HTR-8/SVneo (cell line): ENCODE measurements at places on chromosomes 16 and 17.

DNA sequence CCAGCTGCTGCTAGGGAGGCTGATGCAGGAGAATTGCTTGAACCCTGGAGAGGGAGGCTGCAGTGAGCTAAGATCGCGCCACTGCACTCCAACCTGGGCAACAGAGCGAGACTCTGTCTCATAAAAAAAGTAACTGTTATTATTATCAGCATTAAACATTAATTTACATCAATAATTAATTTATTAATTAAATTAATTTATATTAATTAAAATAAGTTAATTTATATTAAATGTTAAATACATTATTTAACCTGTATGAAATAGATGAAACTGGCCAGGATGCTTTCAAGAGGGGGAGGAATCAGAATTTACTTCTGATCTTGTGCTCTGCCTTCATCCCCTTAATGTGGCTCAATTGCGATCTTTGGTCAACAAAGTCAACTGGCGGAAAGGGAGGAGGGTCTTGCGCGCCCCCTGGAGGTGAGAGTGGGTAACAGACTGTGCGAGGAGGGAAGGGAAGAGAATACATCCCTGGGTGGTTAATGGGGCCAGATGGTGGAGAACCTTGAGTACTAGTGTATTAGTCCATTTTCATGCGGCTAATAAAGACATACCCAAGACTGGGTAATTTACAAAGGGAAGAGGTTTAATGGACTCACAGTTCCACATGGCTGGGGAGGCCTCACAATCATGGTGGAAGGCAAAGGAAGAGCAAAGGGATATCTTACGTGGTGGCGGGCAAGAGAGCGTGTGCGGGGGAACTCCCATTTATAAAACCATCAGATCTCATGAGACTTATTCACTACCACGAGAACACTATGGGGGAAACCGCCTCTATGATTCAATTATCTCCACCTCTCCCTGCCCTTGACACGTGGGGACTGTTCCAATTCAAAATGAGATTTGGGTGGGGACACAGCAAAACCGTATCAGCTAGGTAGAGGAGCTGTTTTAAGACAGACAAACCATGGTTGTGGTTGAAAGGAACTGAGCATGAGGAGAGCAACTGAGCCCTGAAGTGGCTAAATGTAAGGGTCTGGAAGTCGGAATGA is 15.7 kb upstream of the CPPED1 start:
- peak; percentile 64 for DNase-seq

DNA sequence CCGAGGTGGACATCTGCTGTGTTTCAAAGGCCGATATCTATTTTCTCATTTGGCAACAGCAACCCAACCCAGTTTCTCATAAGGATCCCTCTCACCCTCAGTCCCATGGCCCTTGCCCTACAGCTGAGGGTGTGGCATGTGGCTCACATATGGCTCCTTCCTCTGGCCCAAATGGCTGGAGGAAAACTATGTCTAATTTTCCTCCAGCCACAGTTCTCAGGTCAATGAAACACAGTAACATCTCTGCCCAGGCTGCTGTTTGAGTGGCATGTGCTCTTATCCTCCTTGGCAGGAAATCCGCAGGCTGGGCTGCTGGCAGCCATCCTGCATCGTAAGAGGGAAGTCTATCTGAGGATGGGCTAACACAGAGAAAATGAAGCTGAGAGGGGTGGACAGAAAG is 24.1 kb downstream of the SERPINF1 start:
- DNase-seq: no peak

DNA sequence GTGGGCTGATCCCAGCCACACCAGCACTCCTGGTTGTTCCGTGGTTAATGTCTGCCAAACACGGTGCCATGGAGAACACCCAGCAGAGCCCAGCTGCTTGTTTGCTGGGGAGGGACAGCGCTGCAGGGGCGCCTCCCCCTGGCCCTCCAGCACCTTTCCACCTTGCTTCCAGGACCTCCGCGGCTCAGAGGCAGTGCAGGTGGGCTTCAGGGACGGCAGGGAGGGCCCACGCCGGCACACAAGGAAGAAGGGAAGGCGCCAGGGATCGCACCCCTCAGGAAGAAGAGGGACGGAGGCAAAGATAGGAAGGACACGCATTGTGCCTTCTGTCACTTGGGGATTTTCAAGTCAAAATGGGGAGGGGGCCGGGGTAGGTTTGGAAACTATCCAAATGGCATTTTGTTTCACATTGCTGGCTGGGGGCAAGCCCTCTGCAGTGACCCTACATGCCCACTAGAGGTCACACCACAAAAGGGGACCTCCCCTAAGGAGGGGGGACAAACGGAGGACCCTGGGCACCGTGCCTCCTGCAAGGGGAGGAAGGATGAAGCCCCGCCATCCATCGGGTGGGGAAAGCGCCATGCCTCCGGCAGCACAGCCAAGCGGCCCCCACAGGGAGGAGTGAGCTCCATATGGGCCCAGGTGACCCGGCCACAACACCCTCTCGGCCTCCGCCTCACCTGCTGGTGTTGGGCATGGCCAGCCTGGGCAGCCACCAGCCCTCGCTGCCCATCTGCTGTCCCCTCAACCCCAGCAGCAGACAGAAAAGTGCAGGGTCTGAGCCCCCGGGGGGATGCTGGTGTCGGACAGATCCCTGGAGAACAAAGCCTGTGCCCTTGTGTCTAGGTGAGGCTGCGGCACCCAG is 7.5 kb upstream of the C16orf95 start:
- DNase-seq: peak; percentile 69

GRCh38 chr17:79503126-79503839 is 107.6 kb downstream of the RBFOX3 start:
- no peak for DNase-seq

GRCh38 chr17:80353718-80354275 is 61.2 kb upstream of the ENDOV start:
- DNase-seq: no peak

GRCh38 chr17:72558971-72559476 is 438.2 kb downstream of the SOX9 start:
- no peak for DNase-seq

DNA sequence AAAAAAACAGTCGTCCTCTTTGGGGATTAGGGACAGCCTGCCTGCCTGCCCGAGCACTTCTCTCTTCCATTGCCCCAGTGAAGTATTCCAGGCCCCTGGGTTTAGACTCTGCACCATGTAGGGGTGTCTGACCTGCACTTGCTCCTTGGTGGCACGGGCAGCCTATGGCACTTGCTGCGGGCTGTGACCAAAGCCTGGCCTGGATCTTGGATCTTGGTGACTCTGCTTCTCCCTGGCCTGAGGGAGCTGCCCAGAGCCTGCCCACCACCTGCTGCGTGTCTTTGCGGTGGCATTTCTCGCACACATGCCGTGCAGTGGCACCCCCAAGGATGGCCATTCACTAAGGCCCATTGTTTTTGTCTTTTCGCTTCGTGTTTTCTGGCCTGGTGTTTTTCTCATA is 6.1 kb upstream of the STH start:
- no peak for DNase-seq

DNA sequence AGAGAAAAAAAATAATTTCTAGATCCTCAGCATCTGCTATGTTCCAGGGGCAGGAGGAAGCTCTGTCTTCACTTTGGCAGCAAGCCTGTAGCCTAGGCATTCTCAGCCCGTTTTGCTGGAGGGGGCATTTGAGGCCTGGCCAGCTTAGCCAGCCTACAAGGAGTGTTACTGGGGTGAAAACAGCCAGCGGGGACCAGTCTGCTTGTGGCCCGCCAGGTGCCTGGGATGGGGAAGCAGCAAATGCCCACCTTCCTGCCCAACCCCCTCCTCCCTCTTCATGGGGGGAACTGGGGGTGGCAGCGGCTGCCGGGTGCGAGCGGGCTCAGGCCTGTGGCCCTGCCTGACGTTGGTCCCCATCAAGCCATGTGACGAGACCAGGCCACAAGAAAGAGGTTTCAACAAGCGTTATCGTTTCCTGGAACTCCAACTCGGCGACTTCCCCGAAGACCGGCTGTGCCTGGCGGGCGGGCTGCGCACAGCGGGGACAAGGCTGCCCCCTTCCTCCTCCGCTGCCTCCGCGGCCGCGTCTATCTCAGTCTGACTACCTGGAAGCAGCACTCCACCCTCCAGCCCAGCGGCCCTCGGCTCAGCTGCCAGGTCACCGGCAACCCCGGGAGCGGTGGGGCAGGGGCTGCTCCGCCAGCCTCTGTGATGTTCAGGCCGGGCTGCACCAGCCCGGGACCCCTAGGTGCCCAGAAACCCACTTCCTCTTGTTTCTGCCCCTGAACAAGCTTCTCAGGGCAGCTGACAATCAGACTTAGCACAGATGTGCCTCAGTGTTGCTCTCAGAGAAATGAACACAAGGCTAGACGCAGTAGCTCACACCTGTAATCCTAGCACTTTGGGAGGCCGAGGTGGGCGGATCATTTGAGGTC is 22.9 kb downstream of the SOCS1 start:
- no peak for DNase-seq

DNA sequence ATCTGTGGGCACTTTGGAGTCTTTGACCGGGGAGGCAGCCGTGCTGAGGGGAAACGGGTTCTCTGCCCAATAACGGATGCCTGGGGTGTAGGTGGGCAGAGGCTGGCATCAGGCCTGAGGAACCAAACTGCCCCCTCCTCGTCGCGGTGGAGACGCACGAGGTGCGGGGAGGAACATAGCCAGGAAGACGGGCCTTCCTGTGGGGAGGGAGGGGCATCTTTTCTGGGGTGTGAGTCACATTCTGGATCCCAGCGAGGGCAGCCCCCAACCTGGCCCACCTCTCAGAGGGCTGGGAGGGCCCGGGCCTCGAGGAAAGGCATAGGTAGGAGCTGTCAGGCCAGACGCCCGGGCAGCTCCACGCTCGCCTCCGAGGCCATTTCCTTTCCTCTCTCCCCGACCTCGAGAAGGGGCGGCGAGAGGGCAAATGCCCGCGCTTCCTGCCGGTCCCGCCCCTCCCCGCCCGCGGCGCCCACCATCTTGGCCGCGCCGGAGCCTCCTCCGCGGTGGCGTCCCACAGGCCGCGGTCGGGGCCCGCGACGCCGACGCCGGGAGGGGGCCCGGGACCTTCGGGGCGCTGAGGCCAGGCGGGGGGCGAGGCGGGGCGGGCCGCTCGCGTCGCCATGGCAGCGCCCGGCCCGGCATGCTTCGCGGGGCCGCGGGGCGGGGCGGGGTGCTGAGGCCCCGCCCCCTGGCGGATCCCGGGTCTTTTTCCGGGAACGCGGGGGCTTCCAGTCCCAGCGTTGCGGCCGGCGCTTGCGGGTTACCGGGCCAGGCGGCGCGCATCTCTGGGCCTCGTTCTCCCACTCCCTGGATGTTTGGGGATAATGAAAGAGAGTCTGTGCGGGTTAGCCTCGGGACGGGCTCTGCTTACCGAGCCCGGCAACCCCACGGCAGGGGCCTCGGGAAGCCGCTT is 13.2 kb downstream of the RAI1 start:
- DNase-seq: peak; percentile 86

- DNase-seq: peak; percentile 60
These were observed 353.1 kb downstream of the FOXL1 start for GRCh38 chr16:86931410-86931941.

DNA sequence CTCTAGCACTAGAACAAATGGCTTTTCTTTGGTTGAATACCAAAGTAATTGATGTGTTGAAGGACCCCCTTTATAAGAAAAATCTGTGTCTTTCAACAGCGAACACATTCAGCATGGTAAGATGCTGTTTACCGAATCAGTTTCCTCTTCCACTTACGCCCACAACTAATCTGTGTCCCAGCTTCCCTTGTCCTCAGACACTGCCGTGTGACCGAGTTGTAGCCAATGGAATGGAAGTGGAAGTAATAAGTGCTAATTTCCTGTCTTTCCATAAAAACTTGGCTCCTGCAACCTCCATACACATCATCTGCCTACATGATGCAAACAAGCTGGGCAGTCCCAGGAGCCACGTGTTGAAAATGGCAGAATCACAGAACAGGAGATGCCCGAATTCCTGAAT is 10.4 kb downstream of the CDIPT start:
- DNase-seq: no peak

GRCh38 chr16:85301231-85301630 is 189.0 kb upstream of the CIBAR2 start:
- DNase-seq: no peak

DNA sequence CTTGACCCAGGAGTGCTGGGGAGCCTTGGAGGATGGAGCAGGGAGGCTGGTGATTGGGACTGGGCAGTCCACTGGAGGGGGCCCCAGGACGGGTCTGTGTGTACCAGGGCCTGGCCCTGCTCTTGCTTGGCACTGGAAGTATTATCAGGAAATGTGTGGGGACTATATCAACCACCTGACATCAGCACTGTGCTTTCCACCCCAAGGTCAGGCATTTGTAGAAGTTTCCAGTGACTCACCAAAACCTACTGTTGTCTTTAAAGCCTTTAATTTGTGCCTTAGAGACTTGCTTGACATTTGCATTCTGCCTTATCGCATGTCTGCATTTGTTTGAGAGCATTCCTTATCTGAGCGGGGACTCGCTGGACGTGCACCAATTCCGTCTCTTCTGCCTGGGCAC is 323.1 kb downstream of the FOXL1 start:
- DNase-seq: peak; percentile 52

GRCh38 chr17:76440751-76441362 is 12.1 kb downstream of the UBE2O start:
- no peak for DNase-seq
